ENCODE measurements at places on chromosomes 4 and X. TPM values are rescaled to one million over a fixed set of nuclear protein-coding genes. Genes with fewer than 3 reads are reported as not detected.

The HTRA3 gene
- 1.1 TPM for total RNA-seq

The SMIM43 gene
- total RNA-seq, result not detected

The UPF3B gene
- 7.7 TPM for total RNA-seq

The CPXCR1 gene
- not detected for total RNA-seq

The PF4V1 gene
- total RNA-seq, result not detected

The GABRG1 gene
- total RNA-seq, result 0.72 TPM

Measured in A375 (cell line).